Astrocyte of the spinal cord (primary cell): ENCODE measurements at places on chromosomes 13 and 19.

- peak; percentile 85 for DNase-seq
Observed at GRCh38 chr19:46076951-46077814, 36.4 kb upstream of the IGFL4 start.

GRCh38 chr13:66335626-66336025 is 894.5 kb downstream of the PCDH9 start:
- no peak for DNase-seq

DNA sequence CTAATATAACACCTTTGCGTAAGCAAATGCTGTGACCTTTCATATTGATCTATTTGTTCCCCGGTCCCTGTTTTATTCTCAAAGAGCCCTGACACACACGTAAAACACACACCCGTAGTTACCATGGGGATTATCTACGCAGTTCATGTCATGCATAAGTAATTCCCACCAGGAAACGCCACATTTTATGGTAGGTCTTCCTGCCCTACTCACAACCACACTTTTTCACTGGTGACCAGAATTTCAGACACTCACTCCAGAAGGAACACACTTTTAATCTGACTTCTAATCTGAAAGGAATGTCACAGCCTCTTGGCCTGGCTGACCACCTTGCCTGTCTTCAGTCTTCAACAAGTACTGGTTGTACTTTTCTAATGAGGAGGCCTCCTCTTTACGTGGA is 46.8 kb downstream of the SLC7A1 start:
- peak; percentile 88 for DNase-seq

- no peak for DNase-seq
Observed at GRCh38 chr19:57682226-57682766, 519 bp downstream of the ZNF551 start.

- DNase-seq = no peak
Observed at GRCh38 chr19:10773969-10774368, 56.1 kb downstream of the DNM2 start.

- DNase-seq = no peak
Observed at GRCh38 chr13:100403675-100404074, 184.9 kb downstream of the GGACT start.

DNA sequence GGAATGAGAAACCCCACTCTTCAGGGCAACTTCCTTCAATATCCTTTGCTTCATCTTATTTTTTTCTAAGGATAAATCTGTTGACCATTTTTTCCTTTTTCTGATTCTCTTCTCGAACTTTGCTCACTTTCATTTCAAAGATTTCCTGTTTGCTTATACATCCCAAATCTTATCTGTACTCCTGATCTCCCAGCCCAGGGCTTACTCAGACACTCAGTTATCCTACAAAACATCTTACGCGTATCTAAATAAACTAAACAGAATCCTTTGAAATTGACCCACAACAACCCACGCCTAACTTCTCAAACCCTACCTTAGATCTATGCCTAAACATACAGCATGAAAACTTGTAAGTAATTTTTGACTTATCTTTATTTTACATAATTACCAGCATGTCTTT is 179.2 kb downstream of the ABCC4 start:
- no peak for DNase-seq

GRCh38 chr19:41895745-41896580 is 13.0 kb downstream of the ARHGEF1 start:
- no peak for DNase-seq

DNA sequence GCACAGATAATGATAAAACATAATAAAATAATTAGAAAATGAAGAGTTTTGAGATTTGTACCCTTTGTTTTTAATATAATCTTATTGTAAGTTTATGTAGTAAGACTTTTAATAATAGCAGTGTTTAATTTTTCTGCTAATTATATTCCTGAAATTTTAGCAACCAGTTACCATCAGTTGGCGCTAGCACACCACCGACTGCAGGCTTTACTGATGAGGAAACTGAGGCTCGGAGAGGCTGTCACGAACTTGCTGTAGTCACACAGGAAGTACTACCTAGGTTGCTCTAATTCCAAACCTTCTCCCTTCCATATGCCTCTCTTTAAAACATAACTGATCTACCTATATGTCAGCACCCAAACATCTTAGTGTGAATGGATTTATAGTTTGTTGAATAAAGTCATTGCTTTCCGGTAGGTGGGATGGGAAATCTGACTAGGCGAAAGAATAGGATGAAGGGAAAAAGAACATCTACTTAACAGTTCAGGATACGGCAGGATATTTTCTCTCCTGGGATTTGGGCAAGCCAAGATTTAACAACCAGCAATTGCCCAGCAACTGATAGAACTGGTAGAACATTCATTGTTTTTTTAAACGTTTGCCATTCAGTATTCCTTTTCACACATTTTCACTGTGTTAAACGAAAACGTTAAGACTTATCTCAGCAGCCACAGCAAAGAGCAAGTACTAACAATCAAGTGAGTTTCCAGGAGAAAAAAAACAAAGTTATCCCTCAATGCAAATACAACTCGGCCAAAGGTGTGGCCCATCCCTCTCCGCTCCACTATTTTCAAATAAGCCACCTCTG is 822 bp upstream of the RFXAP start:
- no peak for DNase-seq

GRCh38 chr13:36082396-36082795 is 48.8 kb downstream of the DCLK1 start:
- peak; percentile 14 for DNase-seq

DNA sequence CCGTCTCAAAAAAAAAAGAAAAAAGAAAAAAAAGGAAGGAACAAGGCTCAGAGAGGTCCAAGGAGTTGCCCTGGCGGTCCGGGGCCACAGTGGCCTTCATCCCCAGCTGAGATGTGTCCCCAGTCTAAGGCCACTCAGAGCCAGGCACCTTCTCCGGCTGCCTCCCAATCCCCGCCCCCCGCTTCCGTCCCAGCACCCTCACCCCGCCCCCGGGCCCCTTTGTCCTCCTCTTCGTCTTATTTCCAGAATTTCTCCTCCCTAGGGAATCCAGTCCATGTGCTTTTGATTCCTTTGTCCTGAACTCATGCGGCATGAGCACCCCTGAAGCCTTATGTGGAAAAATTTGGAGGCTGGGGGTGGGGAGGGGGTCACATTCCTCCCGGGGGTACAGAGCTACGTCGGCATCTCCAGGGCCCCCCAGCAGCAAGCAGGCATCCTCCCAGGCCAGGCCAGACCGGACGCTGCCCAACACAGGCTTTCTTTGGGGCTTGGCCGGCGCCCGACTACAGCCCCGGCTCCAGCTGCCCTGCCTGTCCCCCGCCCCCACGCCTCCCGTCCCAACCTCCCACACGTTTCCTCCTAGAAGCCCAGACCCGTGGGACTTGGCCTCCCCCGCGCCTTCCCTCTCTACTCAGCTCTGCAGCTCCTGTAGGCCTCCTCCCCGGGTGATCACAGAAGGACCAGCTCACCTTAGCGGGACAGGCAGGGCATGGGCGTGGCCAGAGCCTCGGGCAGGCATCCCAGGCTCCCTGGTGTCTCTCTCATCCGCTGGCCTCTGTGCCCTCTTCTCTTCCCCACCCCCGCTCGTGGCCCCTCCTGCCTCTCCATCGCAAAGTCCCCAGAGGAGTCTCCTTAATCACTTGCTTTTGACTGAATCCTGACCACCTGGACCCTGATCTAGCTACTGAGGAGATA is 17.8 kb upstream of the ADGRE5 start:
- DNase-seq = peak; percentile 40

DNA sequence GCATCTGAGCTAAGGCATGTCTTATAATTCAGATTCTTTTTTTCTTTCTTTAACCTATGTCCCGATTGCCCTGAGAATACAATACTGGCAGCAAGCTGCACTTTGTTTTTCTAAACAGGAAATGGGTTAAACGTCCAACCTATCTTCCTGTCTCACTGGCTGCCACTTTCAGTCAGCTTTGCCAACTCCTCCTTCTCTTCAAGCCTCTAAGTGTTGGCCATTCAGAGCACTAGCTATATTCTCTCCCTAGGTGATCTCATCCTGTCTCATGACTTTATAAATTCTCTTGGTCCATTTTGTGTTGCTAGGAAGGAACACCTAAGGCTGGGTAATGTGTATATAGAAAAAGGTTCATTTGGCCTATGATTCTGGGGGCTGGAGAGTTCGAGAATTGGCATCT is 109.5 kb upstream of the TSC22D1 start:
- DNase-seq = no peak

GRCh38 chr19:55901369-55902079 is 30.6 kb downstream of the NLRP13 start:
- no peak for DNase-seq

DNA sequence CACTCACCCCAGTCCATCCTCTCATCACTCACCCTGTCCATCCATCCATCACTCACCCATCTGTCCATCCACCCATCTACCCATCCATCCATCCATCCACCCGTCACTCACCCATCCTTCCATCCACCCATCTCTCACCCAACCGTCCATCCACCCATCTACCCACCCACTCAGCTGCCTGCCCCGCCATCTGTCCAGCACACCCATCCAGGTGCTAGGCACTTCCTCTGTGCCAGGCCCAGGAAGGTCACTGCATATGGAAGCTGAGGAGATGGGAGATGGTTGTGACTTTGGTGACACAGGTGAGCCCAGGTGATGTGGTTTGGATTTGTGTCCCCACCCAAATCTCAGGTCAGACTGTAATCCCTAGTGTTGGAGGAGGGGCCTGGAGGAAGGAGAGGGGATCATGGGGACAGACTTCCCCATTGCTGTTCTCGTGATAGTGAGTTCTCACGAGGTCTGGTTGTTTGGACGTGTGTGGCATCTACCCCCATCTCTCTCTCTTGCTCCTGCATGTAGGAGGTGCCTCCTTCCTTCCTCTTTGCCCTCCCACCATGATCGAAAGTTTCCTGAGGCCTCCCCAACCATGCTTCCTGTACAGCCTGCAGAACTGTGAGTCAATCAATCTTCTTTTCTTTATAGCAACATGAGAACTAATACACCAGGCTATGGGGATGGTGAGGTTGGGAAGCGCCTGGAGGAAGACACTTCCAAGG is 15.9 kb upstream of the C13orf46 start:
- no peak for DNase-seq

GRCh38 chr13:33284916-33285315 is 639 bp downstream of the STARD13 start:
- peak; percentile 47 for DNase-seq

DNA sequence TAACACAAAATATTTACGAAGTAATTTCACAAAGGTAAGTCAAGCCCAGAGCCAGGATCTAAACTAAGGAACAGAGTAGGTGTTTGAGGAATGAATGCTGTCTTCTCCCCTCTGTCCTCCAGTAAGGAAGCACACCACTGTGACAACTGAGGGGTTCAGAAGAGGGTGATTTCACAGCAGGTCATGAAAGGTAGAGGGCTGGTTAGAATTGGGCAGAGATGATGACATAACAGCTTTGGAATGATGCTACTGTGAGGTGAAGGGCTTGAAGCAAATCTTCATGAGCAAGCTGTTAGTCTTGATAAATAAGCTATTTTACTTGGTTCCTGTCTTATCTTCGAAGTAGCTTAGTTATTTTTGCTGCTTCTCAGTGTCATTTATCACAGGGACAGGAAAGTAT is 498.6 kb downstream of the FGF9 start:
- DNase-seq = no peak

DNA sequence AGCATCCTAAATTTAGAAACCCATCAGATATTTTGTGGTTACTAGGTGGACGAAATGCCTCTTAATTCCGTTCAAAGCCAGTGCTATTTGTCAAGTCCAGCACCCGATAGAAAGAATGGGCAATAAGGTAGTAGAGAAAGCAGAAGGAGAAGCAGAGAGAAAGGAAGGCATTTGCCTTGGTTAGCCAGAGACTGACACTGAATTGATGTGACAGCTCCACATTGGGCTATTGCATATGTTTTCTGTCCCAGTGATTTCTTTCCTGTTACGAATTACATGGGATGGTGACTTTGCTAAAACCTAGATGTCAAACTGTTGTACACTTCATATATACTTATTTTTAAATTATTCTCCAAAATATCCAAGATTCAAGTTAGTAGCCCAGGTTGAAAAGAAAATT is 542.6 kb downstream of the DCT start:
- no peak for DNase-seq

DNA sequence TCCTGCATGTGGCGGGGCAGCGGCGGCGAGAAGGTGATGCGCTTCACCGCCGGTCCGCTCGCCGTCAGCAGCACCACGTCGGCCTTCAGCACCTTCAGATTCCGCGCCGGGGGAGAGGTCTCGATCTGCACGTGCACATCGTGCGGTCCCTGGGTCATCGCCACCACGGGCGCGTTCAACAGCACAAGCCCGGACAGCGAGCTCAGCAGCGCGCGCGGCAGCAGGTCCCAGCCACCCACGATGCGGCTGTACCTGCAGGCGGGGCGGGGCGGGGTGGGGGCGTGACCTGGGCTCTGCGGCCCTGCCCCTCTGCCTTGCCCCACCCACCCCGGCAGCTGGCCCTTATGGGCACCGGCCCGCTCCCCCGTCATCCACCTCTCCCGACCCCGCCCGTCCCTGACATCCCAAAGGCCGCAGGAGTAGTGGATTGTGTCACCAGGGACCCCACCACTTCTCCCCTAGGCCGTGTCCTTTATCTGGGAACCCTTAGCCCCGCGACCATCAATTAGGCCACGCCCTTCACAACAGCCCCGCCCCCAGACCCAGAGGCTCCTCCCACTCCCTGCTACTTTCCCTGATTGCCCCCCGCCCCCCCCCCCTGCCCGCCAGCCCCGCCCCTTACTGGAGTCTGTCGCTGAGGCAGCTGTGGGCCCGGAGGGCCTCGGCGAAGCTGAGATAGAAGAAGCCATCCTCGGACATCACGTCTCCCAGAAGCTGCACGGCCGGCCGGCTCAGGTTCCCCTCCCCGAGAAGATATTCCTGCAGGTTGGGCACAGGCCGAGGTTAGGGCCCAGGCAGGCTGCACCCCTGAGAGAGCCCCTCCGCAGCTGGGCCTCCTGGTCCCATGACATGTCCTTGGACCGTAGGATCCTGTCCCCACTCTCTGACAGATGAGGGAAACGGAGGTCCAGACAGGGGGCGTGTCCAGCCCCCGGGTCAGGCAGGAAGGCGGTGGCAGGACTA is 6.1 kb downstream of the IL4I1 start:
- DNase-seq = no peak

GRCh38 chr19:50462970-50463369 is 13.3 kb upstream of the EMC10 start:
- no peak for DNase-seq

DNA sequence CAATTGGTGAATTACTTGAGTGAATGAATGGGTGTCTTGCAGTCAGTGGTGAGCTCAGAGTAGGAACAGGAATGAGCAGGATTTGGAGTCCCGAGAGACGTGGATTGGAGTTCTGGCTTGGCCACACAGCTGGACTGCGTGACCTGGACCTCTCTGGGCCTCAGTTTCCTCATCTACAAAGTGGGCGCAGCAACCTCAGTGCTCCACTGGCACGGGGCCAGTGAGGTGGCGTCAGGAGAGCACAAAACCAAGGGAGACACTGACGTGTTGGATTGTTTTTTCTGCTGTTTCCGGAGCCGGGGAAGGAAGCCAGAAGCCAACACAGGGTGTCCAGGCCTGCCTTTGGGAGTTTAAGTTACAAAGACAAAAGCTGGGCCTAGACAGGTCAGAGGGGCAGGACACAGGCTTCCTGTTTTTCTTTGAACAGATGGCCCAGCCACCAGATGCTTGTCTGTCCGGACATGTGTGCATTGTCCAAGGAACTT is 6.5 kb upstream of the DOCK6 start:
- DNase-seq = peak; percentile 86

GRCh38 chr13:58946274-58946673 is 1217.5 kb downstream of the DIAPH3 start:
- peak; percentile 5 for DNase-seq
